ENCODE measurements at places on chromosomes 16 and 17.

DNA sequence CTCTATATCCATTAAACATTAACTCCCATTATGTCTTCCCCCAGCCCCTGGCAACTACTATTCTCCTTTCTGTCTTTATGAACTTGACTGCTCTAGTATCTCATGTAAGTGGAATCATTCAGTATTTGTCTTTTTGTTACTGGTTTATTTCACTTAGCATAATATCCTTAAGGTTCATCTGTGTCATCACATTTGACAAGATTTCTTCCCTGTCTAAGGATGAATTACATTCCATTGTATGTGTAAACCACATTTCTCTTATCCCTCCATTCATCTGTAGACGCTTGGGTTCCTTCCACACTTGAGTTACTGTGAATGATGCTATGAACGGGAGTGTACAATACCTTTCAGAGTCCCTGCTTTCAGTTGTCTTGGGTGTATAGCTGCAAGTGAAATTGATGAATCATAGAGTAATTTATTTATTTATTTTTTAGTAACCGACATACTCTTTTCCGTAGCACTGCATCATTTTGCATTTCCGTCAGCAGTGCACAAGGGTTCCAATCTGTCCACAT lies 399.7 kb upstream of the RBFOX1 start:
- no peak for DNase-seq

DNA sequence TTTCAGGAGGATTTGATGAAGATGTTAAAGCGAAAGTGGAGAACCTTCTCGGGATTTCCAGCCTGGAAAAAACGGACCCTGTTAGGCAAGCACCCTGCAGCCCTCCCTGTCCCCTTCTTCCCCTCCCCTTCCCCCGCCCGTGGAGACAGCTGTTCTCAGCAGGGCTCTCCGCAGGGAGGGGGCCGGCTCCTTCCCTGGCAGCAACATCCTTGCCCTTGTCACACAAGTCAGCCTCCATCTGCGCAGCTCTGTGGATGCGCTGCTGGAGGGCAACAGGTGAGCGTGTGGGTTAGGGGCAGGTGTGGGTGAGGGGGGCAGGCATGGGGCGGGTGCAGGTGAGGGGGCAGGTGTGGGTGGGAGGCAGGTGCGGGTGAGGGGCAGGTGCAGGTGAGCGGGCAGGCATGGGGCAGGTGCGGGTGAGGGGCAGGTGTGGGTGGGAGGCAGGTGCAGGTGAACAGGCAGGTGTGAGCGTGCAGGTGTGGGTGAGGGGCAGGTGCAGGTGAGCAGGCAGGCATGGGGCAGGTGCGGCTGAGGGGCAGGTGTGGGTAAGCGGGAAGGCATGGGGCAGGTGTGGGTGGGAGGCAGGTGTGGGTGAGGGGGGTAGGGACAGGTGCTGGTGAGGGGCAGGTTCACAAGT lies 9.4 kb downstream of the CYBC1 start:
- DNase-seq = peak; percentile 66

GRCh38 chr17:51057534-51057933 lies 63.1 kb downstream of the SPAG9 start:
- no peak for DNase-seq

- DNase-seq = peak; percentile 93
Measured at GRCh38 chr17:7219812-7220592, at the start of the genes ACADVL and DLG4. Gene ACADVL, plus strand, starts transcription at chr17:7219938. Its CDS starts 47 bp downstream, at chr17:7219985. Gene DLG4, minus strand, starts transcription at chr17:7219836.

DNA sequence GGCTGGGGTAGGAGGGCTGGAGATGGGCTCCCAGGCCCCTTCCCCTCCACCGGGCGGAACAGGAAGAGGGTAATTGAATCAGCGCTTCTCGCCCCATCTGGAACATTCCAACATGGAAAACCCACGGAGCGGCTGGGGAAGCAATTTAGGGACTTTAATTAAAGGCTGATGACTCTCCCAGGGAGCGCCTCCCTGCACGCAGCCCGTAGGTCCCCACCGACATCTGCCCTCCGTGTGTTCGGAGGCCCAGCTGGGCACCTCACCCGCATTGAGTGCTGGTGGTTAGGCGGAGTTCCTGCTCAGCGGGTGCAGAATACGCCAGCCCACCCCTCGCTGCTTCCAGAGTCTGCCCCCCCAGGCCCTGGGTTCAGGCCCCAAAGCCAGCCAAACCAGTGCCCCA lies 10.0 kb downstream of the HS3ST6 start:
- DNase-seq = no peak
